ENCODE measurements at places on chromosomes 11 and 22.

- DNase-seq: no peak
These were observed 9.1 kb downstream of the APOL4 start for GRCh38 chr22:36192542-36192941.

- no peak for DNase-seq
These were observed 60.5 kb downstream of the HIPK3 start for GRCh38 chr11:33317662-33318061.

- DNase-seq: no peak
These were observed 4.4 kb upstream of the CNTF start for GRCh38 chr11:58617976-58618557.

GRCh38 chr11:117735350-117735977 is 61.6 kb downstream of the DSCAML1 start:
- no peak for DNase-seq

GRCh38 chr11:67280341-67280787 is 8.7 kb upstream of the ANKRD13D start:
- DNase-seq: no peak

All from stimulated activated CD4-positive, alpha-beta T cell treated with anti-CD3 and anti-CD28 coated beads, Interleukin-12 subunit alpha, Interleukin-12 subunit beta, amount 100 ng/mL, for 48 hours (primary cell).